ENCODE measurements at places on chromosomes 5 and 9.
A peak's percentile ranks its signal among the peaks of the same experiment; 100 is the strongest.

GRCh38 chr5:84354101-84354500 is 30.6 kb downstream of the EDIL3 start:
- peak; percentile 54 for DNase-seq

- DNase-seq = peak; percentile 88
Observed at GRCh38 chr5:152688561-152689249, 283.6 kb upstream of the NMUR2 start.

DNA sequence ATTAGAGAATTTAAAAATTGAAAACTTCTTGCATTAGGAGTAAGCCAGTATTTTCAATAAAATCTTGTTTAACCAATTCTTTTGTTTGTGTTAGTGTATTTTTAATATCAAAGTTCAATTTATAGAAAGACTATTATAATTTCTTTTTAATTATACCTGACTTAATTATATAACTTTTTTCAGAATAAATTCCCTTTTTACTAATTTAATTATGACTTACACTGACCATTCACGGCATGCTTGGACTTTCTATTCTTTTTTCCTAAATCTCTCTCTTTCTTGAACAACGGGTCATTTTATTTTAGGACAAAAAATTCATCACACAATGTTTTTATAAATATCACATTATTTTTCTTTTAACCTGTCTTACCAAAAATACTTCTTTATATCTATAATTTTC is 555.3 kb upstream of the PTGER4 start:
- DNase-seq = peak; percentile 3

DNA sequence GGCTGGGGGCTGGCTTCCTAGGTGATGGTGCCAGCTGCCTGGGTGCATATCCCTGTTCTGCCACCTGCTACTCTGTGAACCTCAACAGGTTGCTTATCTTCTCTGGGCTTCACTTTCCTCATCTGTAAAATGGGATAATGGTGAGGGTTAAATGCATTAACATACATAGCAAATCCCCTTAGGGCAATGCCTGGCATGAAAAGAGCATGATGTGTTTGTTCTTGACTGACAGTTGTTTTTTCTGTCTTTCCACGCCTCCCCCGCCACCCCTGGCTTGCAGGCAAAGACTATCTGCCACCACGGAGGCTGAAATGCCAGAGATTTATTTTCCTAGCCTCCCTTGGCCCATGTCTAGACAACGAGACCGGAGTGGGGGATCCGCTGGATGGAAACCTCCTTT is 280.5 kb downstream of the NSG2 start:
- no peak for DNase-seq

DNA sequence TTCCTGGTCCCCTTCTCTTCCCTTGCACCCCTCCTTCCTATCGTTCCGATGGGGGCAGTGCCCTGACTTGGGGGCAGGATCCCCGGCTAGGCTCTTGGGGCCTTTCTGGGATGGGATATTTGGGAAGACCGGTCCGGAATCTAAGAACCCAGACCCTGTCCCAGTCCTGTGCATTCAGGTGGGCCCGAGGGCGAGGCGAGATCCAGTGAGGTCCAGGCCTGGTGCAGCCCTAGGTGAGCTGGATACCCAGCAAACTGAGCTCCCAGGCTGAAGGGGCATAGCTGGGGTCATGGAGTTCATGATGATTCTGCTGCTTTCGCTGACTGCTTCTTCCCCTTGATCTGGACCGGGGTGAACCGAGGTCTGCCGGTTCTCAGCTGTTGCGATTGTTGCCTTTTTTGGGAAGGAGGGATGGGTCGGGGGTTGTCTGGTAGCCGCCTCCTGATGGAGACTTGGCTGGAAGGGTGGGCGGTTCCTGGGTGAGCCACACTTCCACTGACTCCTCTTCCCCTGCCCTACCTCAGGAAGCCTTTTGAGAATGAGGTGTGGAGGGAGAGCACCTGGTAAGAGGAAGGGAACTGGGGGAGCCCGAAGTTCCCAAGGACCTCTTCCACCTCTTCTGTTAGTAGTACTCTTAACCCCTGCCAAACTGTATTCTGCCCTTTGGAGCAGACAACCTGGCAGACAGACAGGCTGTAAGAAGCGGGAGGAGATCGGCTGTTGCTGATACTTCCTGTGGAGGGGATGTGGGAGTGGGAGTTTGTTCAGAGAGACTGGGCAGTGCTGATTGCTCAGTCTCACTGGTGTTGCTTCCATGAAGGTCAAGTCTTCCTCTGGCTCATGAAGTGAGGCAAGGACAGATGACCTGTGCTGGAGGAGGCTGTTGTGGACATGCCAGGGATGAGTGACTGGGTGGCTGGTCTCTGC is 1.0 kb downstream of the LRRC8A start:
- peak; percentile 69 for DNase-seq

DNA sequence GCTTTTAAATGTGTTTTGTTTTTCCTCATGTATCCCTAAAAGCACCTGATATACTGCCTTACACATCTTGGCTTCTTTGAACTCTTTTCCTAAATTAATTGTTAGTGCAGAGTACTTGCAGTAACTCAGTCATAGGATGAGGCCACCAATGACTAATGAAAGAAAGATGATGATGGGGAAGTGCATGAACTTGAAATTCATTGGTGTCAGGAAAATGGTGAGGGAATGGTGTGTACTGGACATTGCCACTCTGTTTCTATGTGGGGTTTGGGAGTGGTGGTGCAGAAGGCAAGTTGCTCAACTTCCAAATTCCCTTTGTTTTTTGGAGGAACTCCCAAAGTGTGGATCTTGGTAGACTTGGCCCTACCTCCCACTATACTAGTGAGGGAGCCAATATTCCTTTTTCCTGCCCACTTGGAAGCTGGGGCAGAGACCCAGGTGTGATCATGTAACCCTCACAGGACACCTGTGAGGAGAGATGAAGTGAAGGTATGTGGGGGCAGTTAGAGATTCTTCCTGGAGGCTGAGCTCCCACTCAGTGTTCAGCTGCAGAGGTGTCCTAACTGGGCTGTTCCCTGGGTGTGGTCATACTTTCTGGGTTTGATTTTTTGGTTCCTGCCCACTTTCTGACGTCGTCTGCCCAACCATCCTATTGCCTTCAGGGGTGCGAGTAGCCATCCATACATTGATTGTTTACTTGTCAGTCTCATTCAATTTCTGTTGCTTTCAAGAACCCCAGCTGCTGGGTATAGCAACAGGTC is 298.5 kb downstream of the MAST4 start:
- DNase-seq = no peak

- no peak for DNase-seq
Observed at GRCh38 chr9:34072410-34072809, 23.7 kb upstream of the UBAP2 start.

- DNase-seq = no peak
Observed at GRCh38 chr9:95134457-95134881, 183.0 kb downstream of the FANCC start.

- DNase-seq = no peak
Observed at GRCh38 chr9:11708899-11709298, 984.3 kb upstream of the TYRP1 start.

GRCh38 chr5:112709416-112709815 is 28.3 kb upstream of the APC start:
- DNase-seq = peak; percentile 9

GRCh38 chr5:132259069-132259851 is 1.8 kb downstream of the PDLIM4 start:
- DNase-seq = peak; percentile 87

- DNase-seq = no peak
Observed at GRCh38 chr5:147404706-147405105, 105.2 kb downstream of the DPYSL3 start.

DNA sequence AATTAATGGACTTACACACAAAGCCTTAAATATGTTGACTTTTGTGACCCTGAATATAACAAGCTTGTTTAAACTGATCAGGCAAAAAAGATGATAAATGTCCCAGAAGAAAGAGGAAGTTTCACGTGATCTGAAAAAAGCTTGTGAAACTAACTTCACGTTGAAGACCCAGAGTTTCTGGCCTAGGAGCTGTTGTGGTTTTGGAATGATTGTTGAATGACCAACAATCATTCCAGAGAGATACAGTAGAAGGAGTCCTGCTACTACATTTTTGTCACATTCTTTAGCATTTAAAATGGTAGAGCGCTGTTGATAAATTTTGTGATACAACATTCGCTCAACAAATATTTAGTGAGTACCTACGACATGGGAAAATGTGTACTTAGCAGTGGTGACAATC is 143.1 kb upstream of the FBN2 start:
- DNase-seq = peak; percentile 49

- peak; percentile 49 for DNase-seq
Observed at GRCh38 chr5:158770506-158770905, 329.2 kb downstream of the EBF1 start.

- no peak for DNase-seq
Observed at GRCh38 chr5:80757290-80757689, 102.5 kb upstream of the DHFR start.

DNA sequence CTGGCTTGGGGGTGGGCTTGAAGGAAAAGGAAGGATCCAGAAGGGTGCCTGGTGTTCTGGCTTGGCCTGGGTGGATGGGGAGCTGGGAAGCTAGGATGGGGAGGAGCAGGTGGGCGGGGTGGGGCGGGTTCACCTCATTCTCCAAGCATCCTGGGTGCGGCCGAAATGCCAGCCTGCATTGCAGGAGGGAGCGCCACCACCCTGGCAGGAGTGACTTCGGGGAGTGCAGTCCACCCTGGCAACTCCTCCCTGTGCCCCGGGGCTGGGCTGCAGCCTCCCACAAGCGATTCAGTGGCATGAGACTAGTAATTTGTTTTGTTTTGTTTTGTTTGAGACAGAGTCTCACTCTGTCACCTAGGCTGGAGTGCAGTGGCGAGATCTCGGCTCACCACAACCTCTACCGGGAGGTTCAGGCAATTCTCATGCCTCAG is 5.5 kb downstream of the TTC16 start:
- DNase-seq = no peak

- no peak for DNase-seq
Observed at GRCh38 chr9:100021931-100022330, 76.9 kb downstream of the ERP44 start.

GRCh38 chr5:92309336-92309991 is 926.3 kb upstream of the ARRDC3 start:
- DNase-seq = peak; percentile 48

- DNase-seq = peak; percentile 50
Observed at GRCh38 chr5:163880302-163880701, 374.9 kb downstream of the MAT2B start.

DNA sequence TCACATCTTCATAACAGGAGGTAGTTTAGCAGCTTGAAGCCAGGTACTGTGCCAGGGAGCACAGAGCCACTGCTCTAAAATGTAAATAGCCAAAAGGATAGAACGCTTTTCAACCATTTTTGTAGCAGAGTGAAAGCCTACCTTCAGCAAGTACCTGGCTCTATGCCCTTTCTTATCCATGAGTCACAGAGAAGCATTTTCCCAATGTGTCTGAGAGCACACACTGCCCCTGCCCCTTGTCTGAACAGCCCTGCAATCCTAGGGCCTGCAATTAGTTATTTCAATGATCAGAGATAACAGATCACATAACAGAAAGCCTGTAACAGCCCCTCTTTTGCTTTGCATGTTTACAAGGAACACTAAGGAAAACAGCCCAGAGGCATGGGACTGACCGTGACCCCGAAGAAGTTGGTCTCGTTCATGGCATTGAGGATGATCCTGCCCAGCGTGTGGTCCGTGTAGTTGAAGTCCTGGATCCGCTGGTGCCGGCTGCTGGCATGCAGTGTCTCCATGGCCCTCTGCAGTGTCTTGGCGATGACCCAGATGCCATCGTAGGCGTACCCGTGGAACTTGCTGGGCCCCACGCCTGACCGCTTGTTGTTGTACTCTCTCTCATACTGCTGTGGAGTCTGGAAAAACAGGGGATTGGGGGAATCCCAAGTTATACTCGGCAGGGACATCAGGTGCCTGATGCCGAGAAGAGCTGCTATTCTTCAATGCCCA is 198.3 kb upstream of the TBC1D2 start:
- no peak for DNase-seq

DNA sequence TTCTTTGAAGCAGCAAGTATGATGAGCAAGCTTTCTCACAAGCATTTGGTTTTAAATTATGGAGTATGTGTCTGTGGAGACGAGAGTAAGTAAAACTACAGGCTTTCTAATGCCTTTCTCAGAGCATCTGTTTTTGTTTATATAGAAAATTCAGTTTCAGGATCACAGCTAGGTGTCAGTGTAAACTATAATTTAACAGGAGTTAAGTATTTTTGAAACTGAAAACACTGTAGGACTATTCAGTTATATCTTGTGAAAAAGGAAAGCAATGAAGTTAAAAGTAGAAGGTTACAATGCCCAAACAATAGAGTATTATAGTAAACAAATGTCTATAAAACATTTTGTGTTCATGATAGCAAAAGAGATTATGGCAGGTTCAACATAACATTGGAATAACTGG is 88.6 kb downstream of the JAK2 start:
- no peak for DNase-seq

- no peak for DNase-seq
Observed at GRCh38 chr9:91606255-91606995, 182.8 kb upstream of the NFIL3 start.

DNA sequence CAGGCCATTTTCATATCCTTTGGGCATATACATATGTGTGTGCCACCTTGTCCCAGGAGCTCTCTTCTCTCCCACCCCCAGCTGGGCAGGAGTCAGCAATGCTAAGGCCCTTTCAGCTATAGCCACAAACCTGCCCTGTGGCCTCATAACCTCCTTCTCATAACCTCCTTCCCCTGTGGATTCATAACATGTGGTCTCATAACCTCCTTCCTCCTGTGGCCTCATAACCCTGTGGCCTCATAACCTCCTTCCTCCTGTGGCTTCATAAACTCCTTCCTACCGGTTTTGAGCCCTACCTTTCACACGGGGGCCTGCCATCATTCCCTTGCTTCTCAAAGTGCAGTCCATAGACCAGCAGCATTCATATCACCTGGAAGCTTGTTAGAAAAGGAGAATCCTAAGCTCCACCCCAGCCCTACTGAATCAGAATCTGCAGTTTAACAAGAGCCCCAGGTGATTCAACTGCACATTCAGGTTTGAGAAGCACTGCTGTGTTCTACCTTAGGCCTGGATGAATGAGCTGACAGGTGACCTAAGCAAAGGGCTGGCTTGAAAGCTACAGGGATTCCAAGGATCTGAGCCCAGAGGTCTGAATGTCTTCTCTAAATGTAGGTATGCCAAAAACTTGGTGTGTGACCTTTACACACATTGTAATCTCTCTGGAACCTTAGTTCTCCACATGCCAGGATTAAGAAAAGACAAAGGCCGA is 41.9 kb upstream of the PLPP6 start:
- DNase-seq = no peak

- no peak for DNase-seq
Observed at GRCh38 chr9:77455312-77455927, 192.7 kb downstream of the GNA14 start.

GRCh38 chr5:58072300-58072965 is 387.5 kb downstream of the PLK2 start:
- no peak for DNase-seq

DNA sequence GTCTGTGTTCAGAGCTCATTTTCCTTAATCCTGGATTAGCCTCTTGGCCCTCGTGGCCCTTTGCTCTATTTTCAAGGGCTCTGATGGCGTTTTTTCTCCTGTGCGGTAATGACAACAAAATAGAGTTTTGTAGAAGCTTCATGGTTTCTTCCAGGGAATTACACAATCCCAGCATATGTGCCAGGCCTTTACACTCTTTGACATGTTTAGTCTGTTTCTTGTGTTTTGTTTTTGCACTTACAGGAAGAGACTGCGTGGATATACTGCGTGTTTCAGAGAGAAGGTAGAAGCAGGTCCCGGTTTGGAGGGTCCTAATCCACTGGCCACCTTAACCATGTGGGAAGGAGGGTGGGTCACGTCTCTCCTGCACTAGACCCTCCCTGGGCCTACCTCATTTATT is 400.2 kb upstream of the IRX4 start:
- DNase-seq = no peak

All from fibroblast of skin of back (primary cell).